Suppressor macrophage (primary cell): ENCODE measurements at places on chromosomes 12 and 14.

GRCh38 chr12:55934773-55935172 lies 3.8 kb downstream of the DGKA start:
- DNase-seq = no peak

DNA sequence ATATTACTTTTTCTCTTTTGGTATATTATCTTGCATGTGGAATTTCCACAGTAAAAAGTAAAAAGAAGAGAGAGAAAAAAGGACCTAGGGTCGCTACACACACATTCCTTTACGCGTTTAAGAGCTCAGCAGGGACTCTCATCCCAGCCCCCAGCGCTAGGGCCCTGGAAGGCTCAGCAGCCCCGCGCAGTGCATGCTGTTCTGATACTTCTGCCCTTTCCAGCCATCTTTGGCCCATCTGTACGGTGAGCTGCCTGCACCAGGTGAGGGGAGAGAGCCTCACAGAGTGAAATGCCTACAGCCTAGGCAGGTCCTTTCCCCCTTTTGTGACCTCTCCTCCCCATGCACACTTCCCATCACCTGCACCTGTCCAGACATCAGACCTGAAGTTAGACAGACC lies 1.6 kb upstream of the LTBR start:
- no peak for DNase-seq

GRCh38 chr12:15146585-15146984 lies 74.6 kb downstream of the RERG start:
- no peak for DNase-seq

DNA sequence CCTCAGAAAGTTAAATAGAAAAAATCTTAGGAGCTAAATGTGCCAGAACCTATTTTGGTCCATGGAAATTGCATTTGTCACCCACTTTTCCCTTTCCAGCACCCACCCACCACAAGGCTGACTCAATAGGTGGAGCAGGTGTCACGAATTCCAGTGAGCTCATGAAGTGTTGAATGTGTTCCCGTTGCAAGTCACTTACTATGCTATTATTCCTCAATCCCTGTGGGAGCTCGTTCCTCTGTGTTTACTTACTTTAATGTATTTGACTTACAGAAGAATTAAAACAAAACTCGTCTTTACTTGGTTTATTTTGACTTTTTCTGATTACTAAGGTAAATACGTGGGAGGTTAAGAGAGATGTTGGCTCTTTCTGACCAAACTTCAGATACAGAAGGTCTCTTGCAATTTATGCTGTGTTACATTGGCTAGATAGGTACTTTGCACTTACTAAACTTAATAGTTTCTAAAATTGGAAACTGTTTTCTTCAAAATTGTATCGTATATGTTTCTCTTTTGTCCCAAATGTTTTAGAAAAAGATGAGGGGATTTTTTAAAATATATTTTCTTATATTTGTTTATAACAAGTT lies 269.4 kb upstream of the NOVA1 start:
- DNase-seq = no peak

- no peak for DNase-seq
Observed at GRCh38 chr14:104189629-104190335, 51.4 kb downstream of the KIF26A start.

- DNase-seq = no peak
Observed at GRCh38 chr12:87943023-87943422, 86.2 kb downstream of the C12orf50 start.

GRCh38 chr14:56295743-56296142 lies 177.5 kb downstream of the PELI2 start:
- no peak for DNase-seq

DNA sequence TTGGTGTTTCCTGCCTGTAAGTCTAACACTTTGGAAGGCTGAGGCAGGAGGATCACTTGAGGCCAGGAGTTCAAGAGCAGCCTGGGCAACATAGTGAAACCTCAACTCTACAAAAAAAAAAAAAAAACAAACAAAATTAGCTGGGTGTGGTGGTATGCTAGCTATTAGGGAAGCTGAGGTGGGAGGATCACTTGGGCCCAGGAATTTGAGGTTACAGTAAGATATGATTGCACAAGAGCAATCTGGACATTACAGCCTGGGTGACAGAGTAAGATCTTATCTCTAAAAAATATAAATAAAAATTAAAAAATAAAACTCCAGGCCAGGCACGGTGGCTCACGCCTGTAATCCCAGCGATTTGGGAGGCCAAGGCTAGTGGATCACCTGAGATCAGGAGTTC lies 39.8 kb upstream of the CMKLR1 start:
- DNase-seq = peak; percentile 26

DNA sequence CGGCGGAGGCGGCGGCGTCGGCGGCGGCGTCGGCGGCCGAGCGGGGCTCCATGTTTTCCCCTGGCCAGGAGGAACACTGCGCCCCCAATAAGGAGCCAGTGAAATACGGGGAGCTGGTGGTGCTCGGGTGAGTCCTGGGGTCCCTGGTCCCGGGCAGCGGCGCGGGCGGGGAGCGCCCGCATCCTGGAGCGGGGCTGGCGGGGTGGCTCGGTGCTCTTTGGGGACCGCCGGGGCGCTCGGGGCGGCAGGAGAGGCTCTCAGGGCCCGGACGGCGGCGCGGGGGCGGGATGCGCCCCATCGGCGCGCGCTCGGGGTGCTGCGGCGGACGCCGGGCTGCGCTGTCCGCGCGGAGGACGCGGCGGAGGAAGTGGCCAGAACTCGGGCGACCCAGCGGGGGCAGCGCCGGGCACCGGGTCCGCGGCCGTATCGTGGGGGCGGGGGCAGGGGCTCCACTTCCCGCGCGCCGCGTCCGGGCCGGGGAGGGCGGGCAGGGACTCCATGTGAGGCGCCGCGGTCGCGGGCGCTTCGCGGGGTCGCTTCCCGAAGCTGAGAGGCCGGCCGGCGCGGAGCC lies 485 bp downstream of the PELI2 start:
- DNase-seq = peak; percentile 77

GRCh38 chr12:117844114-117844830 lies 124.5 kb downstream of the KSR2 start:
- DNase-seq = no peak

- DNase-seq = no peak
Observed at GRCh38 chr14:71115821-71116567, 208.7 kb downstream of the PCNX1 start.

- no peak for DNase-seq
Observed at GRCh38 chr14:71395151-71395604, 487.9 kb downstream of the PCNX1 start.

GRCh38 chr12:58452546-58452945 lies 467.8 kb downstream of the LRIG3 start:
- no peak for DNase-seq

- no peak for DNase-seq
Observed at GRCh38 chr12:106801830-106802533, 27.5 kb downstream of the RIC8B start.

DNA sequence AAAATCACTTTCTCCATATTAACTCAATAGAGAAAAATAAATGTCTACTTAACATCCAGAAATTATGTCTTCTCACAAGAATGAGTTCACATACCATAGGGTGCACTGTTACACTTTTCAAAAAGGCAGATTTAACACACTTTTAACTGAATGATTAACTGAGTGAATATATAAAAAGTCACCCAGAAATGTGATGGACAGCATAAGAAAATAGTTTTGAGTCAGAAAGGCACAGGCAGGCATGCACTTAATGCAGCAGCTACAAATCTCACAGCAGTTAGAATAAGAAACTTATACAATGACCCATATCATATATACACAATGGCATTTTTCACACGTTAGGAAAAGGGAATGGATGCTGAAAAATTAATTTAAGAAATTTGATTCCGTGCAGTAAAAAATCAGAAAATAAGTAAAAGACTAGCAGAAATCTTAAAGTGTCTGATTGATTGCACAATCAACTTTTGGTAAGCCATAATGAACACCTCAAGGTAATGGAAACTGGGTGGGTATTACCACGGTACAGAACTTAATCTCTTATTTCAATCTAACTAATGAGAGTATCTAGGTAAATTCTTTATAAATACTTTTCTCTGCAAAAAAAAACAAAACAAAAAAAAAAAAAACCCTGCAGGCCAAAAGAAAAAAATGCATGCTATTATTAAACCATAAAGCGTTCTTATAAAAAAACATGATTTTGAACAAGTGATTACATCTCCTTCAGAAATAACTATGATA lies 3.5 kb downstream of the MED13L start:
- DNase-seq = no peak

GRCh38 chr12:81626406-81626805 lies 132.7 kb downstream of the PPFIA2 start:
- DNase-seq = no peak

DNA sequence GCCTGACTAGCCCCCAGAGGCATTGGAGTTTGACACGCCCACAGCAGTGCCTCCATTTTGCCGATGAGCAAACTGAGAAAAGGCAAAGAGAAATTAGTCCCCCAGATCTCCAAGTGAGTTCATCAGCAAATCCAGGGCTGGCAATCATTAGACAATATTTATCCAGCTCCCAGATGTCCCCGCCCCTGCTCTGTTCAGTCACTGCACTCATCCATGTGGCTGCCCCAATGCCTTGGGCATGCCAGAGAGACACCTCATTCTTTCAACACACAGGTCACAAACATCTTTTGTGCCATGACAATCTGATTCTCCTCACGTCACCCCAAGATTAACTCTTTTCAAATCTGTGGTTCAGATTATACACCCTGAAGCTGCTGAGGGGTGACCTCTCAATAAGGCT lies 43.5 kb downstream of the DPF3 start:
- DNase-seq = no peak

- DNase-seq = peak; percentile 38
Observed at GRCh38 chr12:7108003-7108795, 815 bp downstream of the C1RL start.

- DNase-seq = no peak
Observed at GRCh38 chr14:58560208-58560607, 77.6 kb upstream of the DACT1 start.

GRCh38 chr12:127678945-127679344 lies 588.0 kb upstream of the TMEM132C start:
- no peak for DNase-seq

DNA sequence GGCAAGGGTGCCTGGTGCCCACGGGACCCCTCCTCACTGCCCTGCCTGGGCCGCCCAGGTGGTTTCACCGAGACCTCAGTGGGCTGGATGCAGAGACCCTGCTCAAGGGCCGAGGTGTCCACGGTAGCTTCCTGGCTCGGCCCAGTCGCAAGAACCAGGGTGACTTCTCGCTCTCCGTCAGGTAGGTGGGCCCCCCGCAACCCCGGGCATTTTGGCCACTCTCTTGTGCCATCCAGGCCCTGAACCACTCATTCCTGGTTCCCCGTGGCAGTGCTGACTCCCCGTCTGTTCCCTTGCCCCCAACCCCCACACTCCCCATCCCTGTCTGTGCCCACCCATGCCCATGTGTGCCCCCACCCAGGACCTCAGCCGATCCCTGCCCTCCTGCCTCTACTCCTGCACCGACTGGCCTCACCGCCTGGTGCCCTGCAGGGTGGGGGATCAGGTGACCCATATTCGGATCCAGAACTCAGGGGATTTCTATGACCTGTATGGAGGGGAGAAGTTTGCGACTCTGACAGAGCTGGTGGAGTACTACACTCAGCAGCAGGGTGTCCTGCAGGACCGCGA lies 480 bp downstream of the PTPN6 start:
- DNase-seq = peak; percentile 47

- no peak for DNase-seq
Observed at GRCh38 chr12:29908157-29908556, 124.4 kb upstream of the TMTC1 start.

DNA sequence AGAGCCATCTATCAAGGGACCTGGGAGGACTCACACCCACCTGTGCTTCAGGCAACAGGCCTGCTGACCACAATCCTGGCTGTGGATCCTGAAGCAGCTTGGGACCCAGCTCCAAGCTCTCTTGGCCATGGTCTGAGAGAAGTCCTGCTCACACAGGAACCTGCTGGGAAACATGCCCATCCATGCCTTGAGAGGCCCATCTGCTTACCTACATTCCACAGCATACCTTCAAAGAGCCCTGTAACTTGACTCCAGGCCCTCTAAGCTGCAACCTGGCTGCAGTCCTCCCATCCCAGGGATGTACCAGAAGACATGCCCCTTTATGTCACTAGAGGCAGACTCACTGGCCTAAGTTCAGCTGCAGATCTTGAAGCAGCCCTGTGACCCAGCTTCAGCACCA lies 61.7 kb upstream of the AMIGO2 start:
- DNase-seq = no peak

- DNase-seq = no peak
Observed at GRCh38 chr12:55696796-55697462, 10.8 kb downstream of the ITGA7 start.

DNA sequence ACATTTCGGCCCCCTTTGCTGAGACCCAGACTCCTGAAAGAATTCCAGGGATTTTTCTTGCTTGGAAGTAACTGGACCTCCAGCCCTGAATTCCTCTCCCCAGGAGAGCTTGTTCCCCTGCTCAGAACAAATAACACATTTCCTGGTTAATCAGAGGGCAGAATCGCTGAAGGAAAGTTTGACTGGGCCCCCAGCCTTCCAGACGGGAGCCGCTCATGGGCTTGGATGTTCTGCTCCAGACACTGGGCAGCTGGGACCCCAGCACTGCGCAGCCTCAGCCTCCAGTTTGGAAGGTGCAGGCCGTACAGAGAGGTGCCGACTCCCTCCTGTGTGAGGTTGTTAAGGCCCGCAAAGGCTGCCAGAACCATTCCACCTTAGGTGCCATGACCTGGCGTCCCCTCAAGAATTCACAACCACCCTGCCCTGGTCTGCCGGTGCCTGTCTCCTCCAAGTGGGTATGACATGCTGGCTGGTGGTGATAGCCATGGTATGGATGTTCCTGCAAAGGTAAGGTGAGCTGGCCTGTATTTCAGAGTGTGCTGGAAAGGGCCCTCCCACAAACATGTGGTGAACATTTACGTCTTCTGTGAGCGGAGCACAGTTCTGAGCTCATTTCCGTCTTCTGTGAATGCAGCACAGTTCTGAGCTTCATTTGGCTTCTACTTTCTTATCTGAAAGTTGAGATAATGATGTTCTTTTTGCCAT lies 5.1 kb upstream of the LTBP2 start:
- no peak for DNase-seq

DNA sequence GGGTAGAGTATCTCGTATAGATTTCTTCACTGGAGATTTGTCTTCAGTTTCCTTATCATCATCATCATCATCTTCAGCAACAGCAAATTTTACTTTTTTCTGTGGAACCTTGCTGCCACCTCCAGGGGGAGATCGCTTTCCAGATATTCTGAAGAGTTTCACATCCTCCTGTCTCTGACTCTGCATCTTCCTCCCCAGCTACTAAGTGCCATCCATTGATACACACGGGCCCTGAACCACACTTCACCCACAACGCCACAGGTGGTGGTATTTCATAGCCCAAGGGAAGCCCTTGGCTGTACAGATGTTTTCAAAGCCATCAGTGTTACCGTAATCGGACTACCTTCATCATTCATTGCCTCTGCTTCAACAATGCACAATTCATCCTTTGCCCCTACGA lies 82.2 kb downstream of the PPP2R5C start:
- DNase-seq = peak; percentile 70

DNA sequence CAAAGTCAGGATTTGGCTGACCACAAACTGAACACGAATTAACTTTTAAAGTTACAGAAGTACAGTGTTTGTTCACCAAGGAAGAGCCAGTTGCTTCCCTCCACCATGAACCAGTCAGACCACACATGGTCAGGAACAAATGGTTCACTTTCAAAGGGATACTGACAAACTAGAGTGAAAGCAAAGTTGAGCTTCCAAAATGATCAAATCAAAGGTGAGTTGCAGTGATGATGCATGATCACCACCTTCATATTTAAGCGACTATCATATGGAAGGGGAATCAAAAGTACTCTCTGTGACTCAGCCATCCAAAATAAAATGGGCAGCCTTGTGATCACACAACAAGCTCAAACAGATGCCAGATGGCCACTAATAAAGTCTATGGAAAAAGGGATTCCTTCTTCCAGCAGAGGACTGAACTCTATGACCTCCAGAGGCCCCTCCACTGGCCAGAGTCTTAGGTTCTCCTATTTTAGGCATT lies 13.1 kb downstream of the NT5DC3 start:
- DNase-seq = peak; percentile 18
